ENCODE measurements at places on chromosomes 12 and 14.
A peak's percentile ranks its signal among the peaks of the same experiment; 100 is the strongest.

DNA sequence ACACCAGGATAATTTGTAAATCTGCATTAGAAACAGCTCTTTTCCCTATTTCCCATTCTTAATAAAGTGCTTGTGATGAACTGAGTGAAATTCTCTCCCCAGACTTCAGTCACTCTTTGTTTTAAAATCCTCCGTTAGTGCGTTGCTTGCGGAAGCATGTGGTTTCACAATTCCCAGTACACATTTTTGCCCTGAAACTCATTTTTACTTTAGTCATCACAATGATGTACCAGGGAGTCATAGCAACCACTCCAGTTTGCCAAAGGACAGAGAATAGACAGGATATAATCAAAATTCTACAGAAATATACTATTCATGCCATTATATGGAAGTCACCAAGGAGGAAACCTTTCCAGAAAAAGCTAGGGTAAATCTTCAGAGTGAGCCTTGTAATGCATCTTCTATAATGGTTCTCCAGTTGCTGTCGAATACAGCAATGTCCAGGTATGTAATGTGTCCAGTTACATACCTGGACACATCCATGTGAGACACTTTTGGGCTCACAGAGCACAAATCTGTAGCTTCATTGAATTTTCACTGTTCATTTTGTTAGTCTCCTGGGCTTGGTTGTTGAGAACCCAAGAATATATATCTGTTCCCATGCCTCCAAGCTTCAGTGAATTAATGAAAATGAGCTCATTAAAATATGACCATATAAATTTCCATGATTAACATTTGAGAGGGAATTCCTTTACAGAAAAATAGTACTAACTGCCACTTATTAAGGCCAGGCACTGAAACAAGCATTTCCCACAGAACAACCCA is 57.8 kb downstream of the GPR135 start:
- DNase-seq: no peak

GRCh38 chr12:7219599-7220243 is 30.2 kb downstream of the PEX5 start:
- DNase-seq: peak; percentile 41

- DNase-seq: no peak
These were observed 1.4 kb upstream of the FAM234B start for GRCh38 chr12:13042666-13043230.

- no peak for DNase-seq
These were observed 37.2 kb downstream of the IFNG start for GRCh38 chr12:68122236-68122920.

DNA sequence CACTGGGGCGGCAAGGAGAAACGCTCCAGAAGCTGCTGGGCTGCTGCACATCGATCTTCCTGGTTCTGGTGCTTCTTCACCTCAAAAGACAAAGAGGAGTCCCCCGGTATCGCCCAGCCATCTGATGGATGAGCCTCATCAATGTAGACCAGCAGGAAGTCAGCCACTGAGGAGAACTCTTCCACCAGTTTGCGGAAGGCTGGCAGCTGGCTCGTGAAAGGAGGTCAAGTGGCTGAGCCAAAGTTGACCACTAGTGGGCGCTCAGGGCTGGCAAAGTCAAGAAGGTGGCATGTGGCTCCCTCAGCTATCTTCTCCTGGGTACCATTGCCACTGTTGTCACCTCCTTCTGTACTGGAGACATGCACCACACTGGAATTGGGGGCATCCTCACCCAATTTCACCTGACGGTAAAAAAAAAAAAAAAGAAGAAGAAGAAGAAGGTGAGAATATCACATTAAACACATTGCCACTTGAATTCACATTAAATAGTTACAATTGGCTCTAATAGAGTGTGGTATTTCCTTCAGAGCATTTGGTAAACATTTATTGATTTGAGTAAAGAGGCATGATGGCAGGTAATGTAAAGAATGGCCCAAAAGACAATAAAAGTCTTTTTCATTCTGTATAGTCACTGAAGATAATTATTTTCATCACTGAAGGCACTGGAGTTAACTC is 8.3 kb downstream of the DIO2 start:
- no peak for DNase-seq

DNA sequence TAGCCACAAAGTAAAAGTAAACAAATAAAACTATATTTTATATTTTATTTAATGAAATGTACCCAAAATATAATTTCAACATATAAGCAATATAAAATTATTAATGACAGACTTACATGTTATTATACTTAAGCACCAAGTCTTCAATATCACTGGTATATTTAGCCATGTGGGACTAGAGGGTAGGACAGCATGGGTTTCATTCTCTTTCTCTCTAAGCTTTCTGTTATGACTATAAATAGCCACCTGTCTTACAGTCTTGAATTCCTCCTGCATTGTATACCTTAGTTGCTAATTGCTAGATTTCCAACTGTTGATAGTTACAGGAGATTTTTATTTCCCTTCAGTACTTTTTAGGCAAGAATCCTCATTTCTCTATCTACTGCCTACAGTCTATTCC is 63.1 kb upstream of the LIN7A start:
- no peak for DNase-seq

DNA sequence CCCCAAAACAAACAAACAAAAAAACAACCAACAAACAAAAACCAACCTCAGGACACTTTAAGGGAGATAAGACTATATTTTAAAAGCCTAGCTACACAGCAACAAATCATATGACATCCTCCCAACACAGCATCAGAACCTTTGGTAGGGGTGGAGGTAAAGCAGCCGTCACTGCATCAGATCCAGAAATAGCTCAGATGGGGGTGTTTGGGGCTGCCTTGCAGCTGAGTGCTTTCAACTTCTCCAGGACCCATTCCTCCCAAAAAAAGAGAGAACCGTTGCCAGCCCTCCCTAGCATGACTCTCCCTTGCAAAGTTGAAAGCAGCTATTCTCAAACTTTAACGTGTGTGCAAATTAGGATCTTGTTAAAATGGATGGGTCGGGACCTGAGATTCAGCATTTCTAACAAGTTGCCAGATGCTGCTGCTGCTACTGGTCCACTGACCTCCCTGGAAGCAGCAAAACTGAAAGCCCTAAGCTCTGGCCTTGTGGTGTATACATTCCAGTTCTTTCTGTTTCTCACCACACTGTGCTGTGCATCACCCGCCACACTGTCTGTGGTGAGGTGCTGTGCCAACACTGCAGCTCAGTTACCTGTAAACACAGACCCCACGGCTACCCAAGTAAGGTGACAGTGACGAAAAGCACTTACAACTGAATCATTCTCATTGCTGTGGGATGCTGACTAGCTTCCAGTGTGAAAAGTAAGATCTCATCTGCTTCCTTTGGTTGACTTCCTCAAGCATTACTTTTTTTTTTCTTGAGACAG is 54.0 kb downstream of the SLC38A1 start:
- no peak for DNase-seq
